ENCODE measurements at places on chromosomes 12 and 14.

GRCh38 chr12:114319422-114319821 is 86.5 kb downstream of the TBX5 start:
- no peak for DNase-seq

DNA sequence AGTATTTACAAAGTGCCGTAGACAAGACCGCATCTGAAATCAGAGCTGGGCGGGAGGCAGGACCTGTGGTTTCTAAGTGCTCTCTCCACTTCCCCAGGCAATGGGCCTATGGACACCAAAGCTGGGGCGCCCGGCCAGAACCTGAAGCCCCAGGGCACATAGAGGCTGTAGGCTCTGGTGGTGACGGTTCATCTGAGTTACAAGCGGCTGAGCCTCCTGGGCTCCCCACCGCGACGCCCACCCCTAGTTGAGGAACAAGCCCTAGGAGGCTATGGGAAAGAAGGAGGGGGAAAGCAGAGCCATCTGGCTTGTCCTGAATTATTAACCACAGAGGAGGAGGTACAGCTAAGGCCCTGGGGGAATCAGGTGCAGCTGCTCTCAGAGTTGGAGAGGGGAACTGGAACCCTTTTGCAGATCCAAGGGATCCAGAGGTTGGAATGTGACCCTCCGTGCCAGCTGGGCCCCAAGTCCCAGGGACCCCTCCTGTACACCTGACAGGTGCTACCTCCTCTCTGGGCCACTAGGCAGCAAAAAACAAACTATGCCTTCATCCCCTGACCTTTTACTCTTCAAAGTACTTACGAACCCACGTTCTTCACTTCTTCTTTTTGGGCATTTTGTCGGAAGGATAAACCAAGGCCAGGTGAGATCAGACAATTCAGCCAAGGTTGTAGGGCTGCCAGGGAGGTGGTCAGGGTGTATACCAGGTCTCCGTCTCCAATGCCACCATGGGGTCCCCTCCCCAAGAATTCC is 77.2 kb downstream of the ARL6IP4 start:
- DNase-seq: no peak

GRCh38 chr12:51357374-51358047 is 11.0 kb upstream of the CELA1 start:
- no peak for DNase-seq

DNA sequence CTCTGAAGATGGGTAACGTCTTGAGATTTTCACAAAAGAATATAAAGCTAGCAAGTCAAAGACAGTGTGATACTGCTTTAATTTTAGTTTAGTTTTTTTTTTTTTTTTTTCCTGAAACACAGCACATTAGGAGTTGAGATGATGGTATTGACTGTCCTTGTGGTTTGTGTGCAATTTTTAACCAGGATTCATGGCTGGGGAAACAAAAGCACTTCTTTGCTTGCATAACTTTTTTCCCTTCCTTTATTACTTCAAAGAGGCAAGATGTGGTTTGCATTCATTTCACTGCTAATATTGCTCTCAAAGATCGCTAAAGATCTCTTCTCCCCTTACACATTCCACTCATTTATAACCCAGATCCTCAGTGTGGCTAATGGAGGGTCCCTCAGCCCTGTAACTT is 157.1 kb upstream of the PZP start:
- DNase-seq: peak; percentile 79

DNA sequence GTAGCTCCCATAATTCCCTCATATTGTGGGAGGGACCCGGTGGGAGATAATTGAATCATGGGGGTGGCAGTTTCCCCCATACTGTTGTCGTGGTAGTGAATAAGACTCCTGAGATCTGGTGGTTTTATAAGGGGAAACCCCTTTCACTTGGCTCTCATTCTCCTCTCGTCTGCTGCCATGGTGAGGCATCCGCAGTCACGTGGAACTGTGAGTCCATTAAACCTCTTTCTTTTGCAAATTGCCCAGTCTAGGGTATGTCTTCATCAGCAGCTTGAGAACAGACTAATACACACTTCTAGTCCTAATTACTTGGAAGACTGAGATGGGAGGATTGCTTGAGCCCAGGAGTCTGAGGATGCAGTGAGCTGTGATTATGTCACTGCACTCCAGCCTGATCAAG is 64.4 kb downstream of the TMX1 start:
- DNase-seq: peak; percentile 80

DNA sequence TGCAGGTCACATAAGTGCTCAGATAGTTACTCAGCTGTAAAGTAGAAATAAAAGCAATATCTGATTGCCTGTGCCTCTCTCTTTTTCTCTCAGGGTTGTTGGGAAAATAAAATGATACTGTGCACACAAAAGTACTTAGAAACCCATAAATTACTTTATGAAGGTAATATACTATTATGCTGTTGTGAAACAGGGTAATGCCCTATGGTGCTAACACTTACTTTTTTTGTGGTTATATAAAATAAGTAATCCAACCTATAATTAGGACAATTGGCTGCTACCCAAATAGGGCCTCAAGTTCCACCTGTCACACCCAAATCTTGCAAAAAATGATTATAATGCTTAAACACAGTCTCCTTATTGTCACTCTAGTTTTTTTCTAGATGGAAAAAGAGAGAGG is 50.6 kb downstream of the DAAM1 start:
- no peak for DNase-seq

DNA sequence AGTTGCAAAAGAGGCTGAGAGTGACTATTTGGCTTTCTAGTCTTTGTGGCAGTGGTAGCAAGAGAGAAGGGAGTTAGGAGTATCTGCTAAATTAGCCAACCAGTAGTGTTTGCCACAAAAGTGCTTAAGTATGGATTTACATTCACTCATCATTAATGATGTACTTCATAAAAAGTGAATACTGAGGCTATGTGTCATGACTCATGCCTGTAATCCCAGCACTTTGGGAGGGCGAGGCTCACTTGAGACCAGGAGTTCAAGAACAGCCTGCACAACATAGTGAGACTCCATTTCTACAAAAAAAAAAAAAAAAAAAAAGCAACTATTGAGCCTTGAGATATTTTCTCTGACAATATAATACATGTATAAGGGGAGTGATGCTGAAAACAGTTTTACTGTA is 36.8 kb downstream of the CCDC177 start:
- DNase-seq: peak; percentile 12

DNA sequence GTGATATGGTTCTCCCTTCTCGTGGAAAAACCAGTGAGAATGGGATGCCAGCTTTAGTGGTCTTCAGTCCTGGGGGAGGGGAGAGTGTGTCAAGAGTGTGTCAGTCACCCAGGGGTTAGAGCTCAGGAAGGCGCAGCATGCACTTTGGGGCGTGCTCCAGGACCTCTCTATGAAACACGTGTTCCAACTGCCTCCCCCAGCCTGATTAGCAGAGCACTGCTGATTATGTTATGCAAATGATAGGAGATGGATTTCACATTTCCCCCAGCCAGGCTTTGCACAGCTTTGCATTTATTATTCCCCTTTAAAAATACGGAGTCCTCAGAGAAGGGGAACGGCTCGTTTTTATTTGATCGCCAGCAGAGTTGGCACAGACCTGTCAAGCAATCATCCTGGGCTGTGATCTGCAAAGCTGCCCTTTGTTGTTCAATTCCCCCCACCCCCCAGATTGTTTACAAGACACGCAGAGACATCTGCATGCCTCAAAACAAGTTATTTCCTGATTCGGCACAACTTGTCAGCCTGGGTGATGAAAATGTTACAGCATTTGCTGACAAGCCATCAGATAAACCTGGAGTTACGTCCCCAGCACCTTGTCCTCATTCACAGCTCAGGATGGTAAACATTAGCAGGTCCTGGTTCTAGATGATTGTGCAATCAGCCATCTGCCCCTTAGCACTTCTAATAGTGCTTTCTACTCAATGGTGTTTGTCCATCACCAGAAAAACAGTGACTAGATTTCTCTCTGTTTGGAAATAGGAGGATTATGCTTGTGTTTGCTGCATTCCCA is 196.5 kb downstream of the NOVA1 start:
- no peak for DNase-seq

- DNase-seq: no peak
These were observed 3.2 kb downstream of the GPR132 start for GRCh38 chr14:105062048-105062433.

- no peak for DNase-seq
These were observed 30.0 kb upstream of the EID3 start for GRCh38 chr12:104273503-104273902.

DNA sequence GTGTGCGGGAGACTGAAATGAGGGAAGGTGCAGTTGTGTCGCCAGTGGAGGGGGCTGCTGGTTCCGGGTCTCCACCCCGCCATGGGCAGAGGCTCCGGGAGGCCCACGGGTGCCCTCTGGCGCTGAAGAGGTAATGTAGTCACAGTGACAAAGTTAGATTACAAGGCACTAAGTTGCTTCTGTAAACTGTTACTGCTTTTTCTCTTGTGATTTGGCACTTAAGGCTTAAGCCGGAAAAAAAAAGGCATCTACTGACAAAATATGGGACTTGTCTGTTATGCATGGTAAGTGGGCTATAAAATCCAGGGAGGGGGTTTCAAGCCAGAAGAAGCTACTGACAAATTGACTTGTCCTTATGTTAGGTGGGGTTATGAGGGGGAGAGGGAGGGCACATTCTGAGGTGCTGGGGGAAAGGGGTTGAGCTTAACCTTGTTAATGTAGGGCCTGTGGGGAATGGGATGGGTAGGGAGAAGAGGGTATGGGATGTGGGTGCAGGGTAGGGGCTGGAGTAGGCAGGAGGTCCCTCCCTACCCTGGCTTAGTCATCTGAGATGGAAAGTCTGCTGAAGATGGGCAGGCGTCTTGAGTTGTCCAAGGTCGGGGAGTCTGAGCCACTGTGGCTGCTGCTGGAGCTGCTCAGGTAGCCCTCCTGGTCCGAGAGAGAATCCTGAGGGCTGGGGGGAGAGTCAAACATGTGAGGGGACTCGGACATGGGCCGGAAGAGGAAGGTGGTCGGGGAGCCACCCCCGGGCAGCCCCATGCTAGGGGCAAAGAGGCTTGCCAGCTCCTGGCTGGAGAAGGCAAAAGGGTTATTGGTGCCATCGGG is 3.7 kb downstream of the ZFP36L1 start:
- DNase-seq: peak; percentile 64

DNA sequence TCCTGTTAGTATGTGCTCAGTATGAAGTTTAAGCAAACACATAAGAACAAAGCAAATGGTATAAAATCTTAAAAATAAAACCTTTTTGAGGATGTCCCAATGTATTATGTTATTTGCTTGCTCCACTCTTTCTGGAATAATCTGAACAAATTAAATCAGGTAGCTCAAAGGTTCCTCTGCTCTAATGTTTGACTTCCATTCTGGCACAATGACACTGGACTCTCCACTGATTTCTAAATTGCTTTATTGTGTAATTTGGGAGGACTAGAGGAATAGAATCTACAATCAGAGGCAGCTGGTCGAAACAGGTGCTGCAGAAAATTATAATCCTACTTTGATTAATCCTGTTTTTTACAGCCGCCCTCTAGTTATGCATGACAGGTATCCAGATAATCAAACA is 523.7 kb upstream of the FOXG1 start:
- DNase-seq: no peak

- DNase-seq: no peak
These were observed 43.5 kb downstream of the IGF1 start for GRCh38 chr12:102436867-102437266.

DNA sequence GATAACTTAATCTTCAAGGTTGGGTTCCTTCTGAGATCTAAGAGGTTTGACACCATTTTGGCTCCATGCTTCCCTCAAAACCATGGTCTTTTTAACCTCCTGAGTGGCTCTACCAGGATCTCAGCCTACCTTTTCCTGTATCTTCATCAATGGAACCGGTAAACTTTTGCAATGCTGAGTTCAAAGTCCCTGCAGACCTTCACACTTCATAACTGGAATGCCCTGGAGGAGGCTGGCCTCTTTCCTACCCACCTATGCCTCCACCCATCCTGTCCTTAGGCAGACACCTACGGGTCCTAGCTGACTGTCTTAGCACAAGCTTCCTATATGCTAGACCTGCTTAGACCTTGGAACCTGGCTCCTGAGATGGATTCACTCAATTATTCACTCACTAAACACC is 89.5 kb upstream of the EEA1 start:
- no peak for DNase-seq

- no peak for DNase-seq
These were observed 103.9 kb upstream of the TMEM132C start for GRCh38 chr12:128163086-128163485.

DNA sequence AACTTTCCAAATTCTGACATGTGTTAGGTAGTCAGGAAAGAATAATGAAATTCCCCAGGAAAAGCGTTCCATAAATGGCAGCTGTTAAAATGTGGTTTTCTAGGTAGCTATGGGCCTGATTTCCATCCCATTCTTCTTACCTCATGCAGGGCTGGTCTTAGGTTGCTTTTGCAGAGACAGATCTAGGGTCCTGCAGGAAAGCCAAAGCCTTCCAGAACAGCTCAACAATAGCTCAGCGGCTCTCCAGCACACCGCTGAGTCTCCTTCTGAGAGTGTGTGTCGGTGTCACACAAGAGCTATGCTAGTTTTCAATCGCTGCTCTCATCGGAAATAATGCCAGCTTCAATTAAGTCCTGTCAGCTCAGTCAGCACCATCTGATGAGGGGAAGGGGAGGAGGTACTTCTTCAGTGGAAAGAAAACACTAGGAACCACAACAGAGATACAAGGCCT is 106.7 kb downstream of the TMEM30B start:
- DNase-seq: no peak

- no peak for DNase-seq
These were observed 30.1 kb downstream of the CDKL1 start for GRCh38 chr14:50366589-50366988.

GRCh38 chr14:20468764-20469241 is 403 bp upstream of the PNP start:
- DNase-seq: no peak

- DNase-seq: no peak
These were observed 5.0 kb downstream of the REM2 start for GRCh38 chr14:22887990-22888378.

DNA sequence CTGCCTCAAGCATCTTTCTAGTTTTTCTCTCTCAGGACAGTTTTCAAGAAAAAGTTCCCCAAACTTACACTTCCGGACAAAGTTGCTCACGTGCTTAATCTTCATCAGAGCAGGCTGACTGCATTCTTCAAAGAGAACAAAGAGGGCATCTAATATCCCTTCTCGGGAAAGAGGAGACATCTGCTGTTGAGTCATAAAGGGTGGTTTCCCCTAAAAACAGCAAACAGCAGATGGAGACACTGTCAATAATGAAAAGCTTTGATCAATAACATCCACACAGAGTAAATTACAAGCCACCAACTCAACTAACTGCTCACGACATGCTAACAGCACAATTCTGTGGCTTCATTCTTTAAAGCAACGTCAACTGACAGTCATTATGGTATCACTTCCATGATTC is 8.1 kb downstream of the CIT start:
- peak; percentile 5 for DNase-seq

Data from amniotic epithelial cell (primary cell).